T-helper 9 cell (primary cell): ENCODE measurements at places on chromosomes 7 and 10.

DNA sequence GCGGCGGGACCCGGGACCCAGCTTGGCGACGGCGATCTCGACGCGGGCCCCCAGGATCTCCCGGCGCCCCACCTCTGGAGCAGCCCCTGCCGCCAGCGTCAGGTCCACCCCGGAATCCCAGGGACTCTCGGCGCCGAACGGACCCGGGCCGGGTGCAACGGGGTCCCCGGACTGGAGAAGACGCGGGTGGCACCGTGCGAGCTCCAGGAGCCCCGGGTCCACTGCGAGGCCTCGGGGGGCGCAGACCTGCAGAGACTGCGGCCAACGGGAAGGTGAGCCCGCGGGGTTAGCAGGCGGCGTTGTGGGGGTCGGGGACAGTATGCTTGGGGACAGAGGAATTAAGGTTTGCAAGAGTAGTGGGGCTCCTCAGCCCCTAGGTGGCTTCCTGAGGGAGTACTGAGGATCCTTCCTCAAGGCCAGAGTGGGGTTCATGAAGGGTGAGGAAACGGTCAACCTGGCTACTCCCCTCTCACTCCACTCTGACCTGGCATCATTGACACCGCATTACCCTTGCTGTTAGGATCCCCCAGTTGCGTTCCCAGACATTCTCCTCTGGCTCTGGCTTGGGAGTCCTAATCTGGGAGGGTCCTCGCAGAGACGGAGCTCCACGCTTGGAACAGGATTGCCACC is 353 bp downstream of the EPHB6 start:
- no peak for DNase-seq

DNA sequence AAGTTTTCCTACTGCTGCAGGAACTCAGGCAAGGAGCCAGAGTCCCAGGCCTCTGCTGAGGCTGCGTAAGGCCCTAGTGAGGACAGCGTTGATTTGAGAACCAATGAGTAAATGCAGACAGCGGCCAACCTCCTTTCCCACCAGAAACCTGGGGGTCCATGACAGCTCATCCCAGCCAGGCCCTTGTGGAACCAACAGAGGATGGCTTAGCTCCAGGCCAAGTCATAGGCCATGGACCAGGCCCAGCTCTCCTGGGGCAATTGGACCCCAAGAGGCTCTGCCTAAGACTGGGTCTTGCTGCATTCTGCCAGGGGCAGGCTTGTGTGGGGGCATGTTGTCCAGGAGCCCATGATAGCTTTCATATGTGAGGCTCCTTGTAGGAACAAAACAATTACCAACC is 65.4 kb upstream of the PPP1R3C start:
- DNase-seq, result no peak

GRCh38 chr7:150897502-150898474 is 45.5 kb downstream of the AOC1 start:
- no peak for DNase-seq

DNA sequence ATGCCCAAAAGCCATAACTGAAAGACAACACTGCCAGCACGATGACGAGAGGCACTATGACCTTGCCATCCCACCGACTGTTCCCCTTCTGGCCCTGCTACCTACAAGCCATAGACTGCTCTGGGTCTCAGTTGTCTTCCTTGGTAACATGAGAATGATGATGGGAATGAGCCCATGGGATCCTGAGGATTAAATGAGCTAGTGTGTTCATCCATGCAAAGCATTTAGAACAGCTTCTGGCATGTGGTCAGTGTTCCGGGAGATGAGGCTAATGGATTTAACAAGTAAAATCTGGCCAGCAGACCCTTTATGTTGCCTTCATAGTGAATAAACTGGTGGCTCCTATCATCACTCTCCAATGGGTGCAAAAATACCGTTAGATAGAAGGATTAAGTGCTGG is 62.4 kb upstream of the WDR11 start:
- no peak for DNase-seq

DNA sequence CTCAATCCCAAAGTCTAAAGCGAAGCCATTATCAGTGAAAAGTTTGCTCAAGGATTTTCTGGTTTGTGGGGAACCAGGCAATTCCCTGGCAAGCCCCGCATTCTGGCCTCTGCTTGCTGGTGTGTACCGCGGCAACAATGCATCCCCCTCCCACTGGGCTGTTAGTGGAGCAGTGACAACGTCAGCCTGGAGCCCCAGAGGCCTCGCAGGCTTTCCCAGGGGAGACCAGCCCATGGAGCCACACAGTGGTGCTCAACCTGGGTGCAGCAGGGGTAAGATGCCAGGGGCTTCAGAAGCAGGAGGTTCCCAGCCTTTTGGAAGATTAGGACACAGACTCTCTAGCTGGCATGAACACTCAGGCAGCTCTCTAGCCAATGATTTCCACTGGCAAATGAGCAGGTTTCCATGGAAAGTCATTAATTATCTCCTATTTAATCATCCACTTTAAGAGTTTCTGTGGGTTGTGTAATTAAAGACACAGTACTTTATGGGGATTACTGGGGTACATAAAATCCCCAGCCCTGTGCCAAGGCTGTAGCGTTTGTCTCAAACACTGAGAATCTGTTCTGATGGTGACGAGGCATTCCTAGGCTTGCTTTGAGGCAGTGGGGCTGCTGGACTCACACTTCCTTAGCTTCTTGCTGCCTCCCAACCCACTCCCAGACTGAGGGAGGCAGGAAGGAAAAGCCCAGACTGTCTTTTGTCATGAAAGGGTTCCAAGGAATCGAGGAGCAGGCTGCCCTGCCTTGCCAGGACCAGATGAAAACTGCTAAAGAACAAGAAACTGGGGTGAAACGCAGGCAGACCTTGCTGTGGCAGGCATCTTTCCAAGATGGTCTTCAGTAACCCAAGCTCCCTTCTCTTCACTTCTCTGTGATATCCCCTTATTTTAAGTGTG is 411.9 kb upstream of the SHH start:
- DNase-seq, result no peak

GRCh38 chr10:106384496-106384895 is 780.0 kb downstream of the SORCS1 start:
- no peak for DNase-seq

DNA sequence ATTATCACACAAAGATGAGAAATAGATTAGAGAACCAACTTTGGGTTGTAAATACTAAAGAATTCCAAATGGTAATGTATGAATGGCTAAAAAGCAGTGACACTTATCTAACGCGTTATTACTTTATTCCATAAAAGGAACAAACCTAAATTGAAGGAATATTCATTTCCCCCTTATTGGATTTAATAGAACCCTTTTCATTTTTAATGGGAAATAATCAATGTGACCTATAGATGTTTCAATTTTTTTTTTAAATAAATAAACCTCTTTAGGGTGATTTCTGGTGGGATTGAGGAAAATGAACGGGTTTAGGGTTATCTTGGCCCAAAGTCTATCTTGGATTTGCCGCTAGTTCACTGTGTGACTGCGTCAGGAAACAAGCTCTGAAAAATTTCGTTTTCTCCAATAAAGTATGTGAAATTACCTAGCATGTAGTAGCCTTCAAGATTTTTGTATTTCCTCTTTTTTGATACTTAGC is 1.9 kb upstream of the ACBD5 start:
- no peak for DNase-seq

GRCh38 chr7:151447312-151447711 is 7.4 kb upstream of the CRYGN start:
- no peak for DNase-seq

DNA sequence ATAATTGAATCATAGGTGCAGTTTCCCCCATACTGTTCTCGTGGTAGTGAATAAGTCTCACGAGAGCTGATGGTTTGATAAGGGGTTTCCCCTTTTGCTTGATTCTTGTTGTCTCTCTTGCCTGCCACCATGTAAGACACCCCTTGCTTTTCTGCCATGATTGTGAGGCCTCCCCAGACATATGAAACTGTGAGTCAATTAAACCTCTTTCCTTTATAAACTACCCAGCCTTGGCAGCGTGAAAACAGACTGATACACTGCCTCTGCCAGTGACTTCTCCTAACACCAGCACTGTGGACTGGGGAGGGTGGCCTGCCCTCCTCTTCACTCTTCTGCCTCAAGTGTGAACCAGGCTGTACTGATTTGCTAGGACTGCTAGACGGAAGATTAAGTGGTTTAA is 108.6 kb downstream of the RAB11FIP2 start:
- DNase-seq, result no peak

GRCh38 chr10:125485665-125486064 is 197.3 kb downstream of the TEX36 start:
- no peak for DNase-seq

GRCh38 chr7:156334636-156335035 is 305.9 kb upstream of the RNF32 start:
- no peak for DNase-seq

- DNase-seq, result no peak
Observed at GRCh38 chr10:114173603-114173920, 441 bp downstream of the CCDC186 start.

DNA sequence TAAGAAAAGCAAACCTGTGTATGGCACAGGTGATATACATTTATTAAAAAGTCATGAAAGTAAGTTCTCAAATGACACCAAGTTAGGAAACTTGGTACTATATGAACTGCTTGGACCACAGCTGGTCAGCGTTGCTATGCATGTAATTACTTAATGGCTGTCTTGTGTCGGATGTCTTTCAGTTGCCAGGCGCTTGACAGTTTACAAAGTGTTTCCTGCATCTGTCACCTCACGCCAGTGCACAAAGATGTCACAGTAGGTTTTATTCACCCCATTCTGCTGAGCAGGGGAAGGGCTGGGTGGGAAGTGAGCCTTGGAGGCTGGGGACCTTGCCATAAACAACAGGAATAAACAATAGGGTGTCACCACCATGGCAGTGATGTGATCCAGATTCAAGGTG is 35.8 kb downstream of the ADAM12 start:
- DNase-seq, result no peak

DNA sequence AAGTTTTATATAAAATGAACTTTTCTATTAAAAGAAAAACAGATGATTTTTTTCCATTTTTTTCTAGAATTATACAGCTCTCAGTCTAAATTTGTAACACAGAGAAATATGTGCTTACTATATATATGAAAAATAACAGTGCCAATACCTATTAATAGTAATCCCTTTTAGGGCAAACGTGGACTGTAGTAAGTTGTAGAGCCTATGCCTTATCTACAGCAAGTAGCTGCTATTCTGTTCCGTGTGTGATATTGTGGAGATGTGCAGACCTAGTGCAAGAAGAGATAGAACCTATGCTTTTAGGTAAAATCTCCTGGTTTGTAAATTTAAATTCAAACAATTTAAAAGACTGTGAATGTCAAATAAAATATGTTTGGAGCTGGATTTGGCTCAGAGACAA is 72.9 kb downstream of the FAS start:
- no peak for DNase-seq

- no peak for DNase-seq
Observed at GRCh38 chr10:71964743-71965515, 734 bp downstream of the CHST3 start.

DNA sequence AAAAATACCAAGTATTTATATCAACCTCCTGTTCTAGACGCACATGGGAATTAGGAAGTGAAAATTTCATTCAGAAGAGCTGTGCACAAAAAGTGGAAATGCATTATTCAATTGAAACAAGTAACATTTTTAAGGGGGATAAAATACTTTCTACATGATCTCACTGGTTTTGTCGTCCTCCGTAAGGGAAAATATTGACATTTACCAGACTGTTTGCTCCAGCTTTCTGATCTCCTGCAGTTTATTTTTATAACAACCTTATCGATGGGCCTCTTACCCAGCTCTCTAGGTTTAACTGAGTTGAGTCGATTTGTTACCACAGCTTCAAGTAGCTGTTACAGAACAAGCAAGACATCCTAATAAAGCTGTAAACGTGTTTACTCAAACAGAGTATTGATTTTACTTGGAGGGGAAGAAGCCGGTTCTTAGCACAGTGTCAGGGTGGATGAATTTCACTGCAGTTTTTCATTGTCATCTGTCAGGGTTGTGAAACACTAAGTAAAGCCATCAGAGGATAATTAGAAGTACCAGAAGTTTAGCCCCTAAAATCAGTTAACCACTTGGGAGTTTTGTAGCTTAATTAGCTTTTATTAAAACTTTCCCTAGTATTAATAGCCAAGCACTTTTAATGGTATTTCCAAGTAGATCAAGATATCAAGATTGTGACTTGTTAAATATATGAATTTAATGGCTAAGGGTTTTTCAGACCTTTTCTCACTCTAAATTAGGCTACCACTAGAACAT is 142.6 kb upstream of the KAT6B start:
- no peak for DNase-seq

- DNase-seq, result no peak
Observed at GRCh38 chr7:43766564-43766963, 8.1 kb downstream of the BLVRA start.

GRCh38 chr10:88457660-88458059 is 125.5 kb downstream of the RNLS start:
- no peak for DNase-seq

GRCh38 chr10:65358565-65358964 is 1567.3 kb upstream of the LRRTM3 start:
- no peak for DNase-seq

DNA sequence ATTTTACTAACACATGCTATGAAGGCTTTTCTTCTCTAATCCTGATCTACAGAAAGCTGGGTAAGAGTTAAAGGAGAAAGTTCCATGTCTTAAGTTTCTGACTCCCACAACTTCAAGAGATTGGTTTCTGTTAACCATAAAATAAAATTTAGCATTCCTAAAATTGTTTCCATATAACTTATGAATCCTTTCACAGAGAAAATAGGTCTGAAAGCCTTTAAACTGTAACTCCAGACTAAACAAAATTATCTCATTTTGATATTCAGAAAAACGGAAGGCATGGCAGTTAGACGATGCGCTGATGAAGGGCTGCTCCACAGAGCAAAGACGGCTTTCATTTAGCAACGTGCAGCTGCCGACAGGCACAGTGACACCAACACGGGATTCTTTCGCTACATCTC is 133.3 kb downstream of the SLC25A13 start:
- DNase-seq, result no peak

- DNase-seq, result no peak
Observed at GRCh38 chr10:132884041-132884440, 58.3 kb downstream of the CFAP46 start.

- DNase-seq, result no peak
Observed at GRCh38 chr7:131905471-131905973, 349.1 kb upstream of the PODXL start.

GRCh38 chr7:117685795-117686194 is 187.4 kb downstream of the CTTNBP2 start:
- DNase-seq, result no peak

DNA sequence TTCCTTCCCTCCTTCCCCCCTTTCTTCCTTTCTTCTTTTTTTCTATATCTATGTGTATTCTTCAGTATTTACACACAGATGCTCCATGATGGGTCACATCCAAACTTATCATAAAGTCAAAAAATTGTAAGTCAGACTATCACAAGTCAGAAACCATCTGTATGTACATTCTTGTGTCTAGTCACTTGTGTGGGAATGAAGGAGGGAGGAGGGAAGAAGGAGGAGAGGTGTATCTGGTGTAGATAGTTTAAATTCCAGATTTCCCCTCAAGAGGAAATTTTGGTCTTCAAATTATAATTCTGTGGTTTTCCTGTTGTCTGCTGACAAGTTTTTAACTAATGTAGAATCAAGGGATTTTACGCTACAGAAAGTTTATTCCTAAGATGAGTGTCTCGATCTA is 287.2 kb downstream of the ETV1 start:
- DNase-seq, result no peak

- no peak for DNase-seq
Observed at GRCh38 chr7:92409357-92409756, 37.9 kb upstream of the GATAD1 start.
